ENCODE measurements at places on chromosomes 2 and 18. TPM values are rescaled to one million over a fixed set of nuclear protein-coding genes. Genes with fewer than 3 reads are reported as not detected.

Gene TEX44
- not detected for total RNA-seq

Gene SCN2A
- total RNA-seq: 0.12 TPM

GRCh38 chr2:21585881-21586280, 462.1 kb downstream of the TDRD15 start:
- no peak for DNase-seq

- no peak for DNase-seq
These were observed 148.5 kb downstream of the MYT1L start for GRCh38 chr2:2182551-2183071.

- no peak for DNase-seq
These were observed 965 bp upstream of the ELOA2 start for GRCh38 chr18:47036298-47036874.
